Pulmonary artery endothelial cell (primary cell): ENCODE measurements at places on chromosomes 12 and 14. TPM values are rescaled to one million over a fixed set of nuclear protein-coding genes. Genes with fewer than 3 reads are reported as not detected.
A peak's percentile ranks its signal among the peaks of the same experiment; 100 is the strongest.

ADCY6 gene
- 34.2 and 40.6 TPM in 2 replicates for total RNA-seq

DNA sequence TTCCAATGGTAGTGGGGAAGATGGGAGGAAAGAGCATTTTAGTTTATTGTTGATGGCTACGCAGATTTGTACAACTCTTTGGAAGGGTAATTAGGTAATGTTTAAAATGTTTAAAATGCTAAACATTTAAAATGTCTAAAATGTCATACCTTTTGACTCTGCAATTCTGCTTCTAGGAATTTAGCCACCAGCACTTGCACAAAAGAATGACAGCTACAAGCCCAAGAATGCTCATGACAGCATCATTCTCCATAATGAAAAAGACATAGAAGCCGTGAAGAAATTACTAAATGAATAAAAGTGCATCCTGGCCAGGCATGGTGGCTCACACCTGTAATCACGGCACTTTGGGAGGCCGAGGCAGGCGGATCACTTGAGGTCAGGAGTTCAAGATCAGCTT, 19.9 kb upstream of the DYNC1H1 start:
- no peak for DNase-seq

DNA sequence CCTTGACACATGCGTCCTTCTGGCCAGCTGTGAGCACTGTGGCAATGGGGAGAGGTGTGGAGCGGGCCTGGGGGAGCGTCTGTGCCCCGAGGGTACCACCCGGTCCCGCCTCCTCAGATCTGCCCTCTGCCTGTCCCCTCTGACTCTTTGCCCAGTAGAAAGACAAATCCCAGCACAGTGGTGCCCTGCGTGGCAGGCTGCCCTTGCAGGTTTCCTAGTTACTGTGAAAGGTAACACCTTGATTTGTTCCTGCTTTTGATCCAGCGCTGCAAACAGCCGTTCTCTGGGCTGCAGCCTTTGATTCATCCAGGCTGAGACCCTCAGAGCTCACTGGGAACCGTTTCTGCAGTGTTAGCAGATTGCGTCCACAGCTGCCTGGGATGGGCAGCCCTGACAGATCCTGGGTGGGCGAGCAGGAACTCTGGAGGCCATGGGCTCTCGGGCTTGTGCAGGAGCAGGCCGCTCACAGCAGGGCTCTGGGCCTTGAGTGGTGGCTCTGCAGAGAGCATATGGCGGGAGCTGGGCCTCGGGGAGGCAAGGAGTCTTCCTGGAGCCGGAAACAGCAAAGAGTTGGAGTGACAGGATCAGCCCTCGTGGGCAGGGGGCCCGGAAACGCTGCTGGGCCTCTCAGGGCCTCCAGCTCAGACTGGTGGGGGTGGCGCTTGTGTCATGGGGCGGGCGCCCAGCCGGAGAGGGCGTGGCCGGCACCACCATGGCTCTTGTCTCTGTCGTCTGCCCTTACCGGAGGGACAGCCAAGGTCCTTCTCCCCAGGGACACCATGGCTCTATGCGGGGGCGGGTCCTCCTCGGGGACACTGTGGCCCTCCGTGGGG, 16.6 kb downstream of the FBRSL1 start:
- peak; percentile 53 for DNase-seq

RABGGTA gene
- 21.0 and 21.6 TPM in 2 replicates for total RNA-seq

DNA sequence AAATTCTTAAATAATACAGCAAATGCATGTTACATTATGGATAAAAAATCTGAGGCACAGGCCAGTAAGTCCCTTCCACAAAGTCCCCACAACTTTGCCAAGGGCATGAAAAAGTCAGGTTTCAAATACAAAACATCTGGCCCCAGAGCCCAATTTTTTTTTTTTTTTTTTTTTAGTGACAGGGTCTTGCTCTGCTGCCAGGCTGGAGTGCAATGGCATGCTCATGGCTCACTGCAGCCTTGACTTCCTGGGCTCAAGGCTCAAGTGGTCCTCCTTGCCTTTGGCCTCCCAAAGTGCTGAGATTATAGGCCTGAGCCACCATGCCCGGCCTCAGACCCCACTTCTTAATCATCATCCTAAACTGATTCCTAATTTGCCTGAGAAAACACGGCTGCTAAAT, 3.1 kb upstream of the TTC8 start:
- no peak for DNase-seq

- no peak for DNase-seq
Measured at GRCh38 chr12:131327521-131328488, 374.1 kb downstream of the ADGRD1 start.

DNA sequence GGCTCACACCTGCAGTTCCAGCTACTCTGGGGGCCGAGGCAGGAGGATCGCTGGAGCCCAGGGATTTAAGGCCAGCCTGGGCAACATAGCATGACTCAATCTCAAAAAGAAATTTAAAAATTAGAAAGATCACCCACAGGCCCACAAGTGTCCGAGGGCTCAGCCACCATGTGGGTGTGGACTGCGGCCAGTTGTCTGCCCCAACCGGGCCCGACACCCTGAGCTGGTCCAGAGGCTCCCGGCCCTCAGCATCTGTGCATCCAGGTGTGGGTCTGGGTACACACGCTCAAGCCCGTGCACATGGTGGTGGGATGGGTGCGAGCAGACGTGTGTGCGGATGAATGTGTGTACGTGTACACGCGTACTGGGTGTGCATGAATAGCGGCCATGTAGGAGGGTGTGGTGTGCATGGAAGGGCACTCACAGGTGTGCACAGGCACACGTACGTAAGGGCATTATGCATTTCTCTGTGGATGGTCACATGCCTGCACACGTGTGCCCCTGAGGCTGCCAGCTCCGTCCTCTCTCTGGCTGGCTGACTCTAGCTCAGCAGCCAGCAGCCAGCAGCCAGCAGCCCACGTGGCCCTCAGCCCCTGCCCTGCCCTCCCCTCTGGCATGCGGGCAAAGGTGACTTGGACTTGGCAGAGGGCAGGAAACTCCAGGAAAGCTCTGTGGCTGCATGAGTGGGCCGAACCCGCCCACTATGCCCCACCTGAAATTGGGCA, 23.3 kb upstream of the NUDT14 start:
- no peak for DNase-seq

DNA sequence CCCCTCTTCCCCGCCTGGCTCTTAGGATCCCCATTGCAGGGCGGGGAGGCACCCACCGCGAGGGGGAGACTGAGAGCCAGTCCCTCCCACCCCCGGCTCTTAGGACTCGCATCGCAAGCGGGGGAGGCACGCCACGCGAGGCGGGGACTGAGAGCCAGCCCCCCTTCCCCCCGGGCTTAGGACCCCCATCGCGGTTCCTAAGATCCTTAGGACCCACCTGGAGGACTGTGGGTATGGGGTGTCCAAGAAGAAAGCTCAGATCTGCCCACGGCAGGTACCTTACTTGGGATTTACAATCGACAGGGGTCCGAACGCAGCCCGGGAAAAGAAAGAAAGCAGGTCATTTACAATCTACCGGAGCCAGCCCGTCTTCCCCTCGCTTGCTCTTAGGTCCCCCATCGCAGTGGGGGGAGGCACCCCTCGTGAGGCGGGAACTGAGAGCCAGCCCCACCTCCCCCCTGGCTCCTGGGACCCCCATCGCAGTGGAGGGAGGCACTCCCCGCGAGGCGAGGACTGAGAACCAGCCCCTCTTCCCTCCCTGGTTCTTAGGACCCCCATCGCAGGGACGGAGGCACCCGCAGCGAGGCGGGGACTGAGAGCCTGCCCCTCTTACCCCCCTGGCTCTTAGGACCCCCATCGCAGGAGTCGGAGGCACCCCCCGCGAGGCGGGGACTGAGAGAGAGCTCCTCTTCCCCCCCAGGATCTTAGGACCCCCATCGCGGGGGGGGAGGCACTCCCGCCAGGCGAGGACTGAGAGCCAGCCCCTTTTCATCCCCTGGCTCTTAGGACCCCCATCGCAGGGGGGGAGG, 43.7 kb downstream of the DDX11 start:
- DNase-seq = no peak
